Fibroblast of skin of right biceps (primary cell): ENCODE measurements at places on chromosomes 2 and 18.

DNA sequence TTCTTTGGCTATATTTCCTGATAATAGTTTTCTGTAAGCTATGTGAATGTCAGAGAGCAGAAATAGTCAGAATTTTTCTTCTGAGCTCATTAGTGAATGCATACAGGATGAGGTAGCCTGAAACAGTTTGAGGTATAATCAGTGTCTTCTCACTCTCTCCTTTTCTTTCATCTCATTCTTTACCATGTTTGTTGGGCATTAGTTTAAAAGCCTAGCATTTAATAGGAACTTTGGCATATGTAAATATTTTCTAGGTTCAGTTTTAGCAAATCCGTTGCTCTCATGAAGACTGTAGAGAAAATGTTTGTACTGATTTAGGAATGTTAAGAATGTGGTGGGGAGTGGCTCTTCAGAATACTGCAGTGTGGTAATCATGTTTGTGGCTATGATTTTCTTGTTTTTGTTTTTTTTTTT is 119.4 kb downstream of the PARD3B start:
- peak; percentile 68 for DNase-seq

DNA sequence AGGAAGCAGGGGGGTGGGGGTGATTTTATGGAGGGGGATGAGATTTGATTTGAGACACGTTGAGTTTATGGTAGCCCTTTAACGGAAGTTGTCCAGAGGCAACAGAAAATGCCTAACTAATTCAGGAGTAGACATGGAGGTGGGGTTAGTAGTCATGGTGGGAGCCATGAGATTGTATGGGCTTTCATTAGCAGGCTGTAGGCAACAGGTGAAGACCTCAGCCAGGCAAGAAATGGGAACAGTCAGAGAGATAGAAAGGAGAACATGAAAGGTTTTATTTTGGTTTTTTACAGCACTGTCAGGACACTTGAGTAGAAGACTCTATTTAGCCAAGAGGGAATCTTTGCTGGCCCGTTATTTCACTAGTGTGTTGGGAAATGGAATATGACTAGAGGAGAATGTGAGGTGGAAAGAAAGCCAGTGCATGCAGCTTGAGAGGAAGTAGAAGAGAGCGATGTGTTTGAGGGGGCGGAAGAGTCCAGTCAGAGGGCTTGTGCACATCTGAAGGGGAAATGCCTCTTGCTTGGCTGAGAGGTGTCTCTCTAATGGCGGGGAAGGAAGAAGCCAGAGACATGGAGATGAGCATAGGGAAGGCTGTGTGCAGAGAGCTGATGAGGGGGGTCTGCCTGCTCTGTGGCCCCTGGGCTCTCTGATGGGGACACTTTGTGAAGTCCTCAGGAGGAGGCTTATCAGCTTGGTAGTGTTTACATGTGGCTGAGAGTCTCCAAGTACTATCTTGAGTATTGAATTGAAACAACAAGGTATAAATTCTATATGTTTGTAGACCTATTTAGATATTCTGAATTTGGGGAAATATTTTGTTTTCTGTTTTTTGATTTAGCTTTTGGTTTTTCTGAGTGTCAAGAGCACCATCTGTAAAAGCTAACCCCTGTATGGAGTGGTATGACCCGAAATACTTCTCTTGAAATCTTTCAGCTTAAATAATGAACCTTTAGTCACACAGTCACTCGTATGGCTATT is 66.9 kb upstream of the ITM2C start:
- DNase-seq, result no peak

DNA sequence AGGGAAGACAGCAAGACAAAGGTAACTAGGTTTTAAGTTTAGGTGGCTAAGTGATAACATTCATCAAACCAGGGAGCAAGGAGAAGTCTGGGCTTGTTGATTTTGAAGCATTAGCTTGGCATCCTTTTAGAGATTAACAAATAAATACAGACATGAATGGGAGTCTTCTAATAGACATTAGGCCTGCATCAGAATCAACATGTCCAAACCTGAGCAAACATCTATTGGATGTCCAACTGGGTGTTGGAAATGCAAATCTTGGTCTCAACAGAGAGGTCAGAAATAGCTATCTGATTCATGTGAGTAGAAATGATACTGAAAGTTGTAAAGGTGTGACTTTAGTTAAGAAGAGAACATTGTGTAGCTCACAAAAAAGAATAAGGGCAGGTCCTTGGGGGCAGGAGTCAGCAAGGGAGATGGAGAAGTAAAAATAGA is 85.5 kb upstream of the RND3 start:
- no peak for DNase-seq

DNA sequence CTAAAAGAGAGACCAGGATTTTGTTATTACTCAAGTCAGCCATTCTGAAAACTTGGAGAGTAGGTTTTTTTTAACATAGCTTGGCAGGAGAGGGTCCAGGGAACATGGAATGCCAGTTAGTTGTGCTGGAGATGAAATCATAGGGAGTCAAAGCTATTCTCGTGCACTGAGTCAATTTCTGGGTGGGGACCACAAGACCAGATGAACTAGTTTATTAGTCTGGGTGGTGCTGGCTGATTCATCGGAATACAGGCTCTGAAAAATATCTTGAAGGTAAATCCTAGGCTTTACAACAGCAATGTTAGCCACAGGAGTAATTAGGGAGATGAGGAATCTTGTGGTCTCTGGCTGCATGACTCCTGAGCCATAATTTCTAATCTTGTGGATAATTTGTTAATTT is 921.4 kb downstream of the TRIB2 start:
- DNase-seq, result peak; percentile 28

GRCh38 chr2:136487421-136487820 is 277.9 kb upstream of the THSD7B start:
- DNase-seq, result no peak

- DNase-seq, result peak; percentile 44
Measured at GRCh38 chr18:23521271-23521670, 18.0 kb downstream of the RMC1 start.

DNA sequence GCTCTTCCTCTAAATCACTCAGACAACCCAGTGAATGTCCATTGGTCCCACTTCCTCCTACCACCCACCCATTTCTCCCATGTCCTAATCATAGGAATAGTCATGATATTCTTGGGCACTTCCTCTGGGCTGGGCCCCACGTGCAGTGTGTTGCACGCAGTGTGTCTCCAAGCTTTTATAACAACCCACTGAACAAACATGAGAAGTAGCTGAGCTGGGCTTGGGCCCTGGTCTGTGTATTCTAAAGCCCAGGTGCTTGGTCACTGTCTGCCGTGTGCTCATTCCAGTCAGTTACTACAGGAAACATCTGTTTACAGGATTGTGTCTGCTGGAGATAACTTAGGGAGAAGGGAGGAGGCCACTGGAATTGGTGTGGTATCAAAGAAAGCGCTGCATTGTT is 64.2 kb upstream of the THOC1 start:
- no peak for DNase-seq

DNA sequence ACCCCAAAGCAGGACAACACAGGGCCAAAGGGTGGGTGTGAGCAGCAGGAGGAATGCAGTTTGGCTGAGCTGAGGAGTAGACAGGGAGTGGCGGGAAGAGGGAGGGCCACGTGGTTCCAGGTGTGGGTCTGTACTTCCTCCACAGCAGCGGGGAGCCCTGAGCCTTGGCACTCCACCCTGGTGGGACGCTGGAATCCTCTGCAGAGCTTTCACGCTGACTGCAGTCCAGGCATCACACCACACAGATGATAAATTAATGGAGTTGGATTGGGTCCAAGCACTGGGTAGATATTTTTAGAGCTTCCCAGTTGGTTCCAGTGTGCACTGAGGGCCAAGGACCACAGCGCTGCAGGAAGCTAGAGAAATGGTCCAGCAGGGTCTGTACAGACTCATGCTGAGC is 67.0 kb upstream of the TMEM200C start:
- DNase-seq, result no peak

DNA sequence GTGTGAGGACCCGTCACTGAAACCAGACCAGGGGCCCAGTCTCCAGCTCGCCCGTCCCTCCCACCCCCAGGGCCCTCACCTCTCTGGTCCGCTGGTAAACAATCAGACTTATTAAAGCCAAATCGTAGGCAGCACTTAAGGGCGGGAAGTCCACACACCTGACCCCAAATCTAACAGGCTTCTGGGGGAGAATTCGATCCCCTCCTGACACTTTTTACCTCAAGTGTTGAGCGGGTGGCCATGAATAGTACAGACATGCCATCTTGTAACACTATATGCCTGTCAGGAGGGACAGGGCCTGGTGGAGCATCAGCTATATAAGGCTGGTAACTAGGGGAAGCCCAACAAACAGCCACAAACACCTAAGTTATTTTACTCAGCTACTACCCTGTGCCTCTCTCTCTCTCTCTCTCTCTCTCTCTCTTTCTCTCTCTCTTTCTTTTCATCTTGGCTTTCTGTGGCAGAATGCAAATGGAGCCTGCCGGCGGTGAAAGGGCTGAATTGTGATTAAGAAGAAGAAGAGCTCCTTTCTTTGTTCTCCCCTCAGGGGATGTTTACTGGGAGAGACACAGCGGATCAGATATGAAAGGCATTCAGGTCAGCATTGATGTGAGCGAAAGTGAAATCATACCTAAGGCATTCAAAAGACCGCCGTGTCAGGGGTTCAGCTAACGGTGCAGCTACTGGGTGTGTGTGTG is 9.5 kb downstream of the ZEB2 start:
- peak; percentile 83 for DNase-seq

DNA sequence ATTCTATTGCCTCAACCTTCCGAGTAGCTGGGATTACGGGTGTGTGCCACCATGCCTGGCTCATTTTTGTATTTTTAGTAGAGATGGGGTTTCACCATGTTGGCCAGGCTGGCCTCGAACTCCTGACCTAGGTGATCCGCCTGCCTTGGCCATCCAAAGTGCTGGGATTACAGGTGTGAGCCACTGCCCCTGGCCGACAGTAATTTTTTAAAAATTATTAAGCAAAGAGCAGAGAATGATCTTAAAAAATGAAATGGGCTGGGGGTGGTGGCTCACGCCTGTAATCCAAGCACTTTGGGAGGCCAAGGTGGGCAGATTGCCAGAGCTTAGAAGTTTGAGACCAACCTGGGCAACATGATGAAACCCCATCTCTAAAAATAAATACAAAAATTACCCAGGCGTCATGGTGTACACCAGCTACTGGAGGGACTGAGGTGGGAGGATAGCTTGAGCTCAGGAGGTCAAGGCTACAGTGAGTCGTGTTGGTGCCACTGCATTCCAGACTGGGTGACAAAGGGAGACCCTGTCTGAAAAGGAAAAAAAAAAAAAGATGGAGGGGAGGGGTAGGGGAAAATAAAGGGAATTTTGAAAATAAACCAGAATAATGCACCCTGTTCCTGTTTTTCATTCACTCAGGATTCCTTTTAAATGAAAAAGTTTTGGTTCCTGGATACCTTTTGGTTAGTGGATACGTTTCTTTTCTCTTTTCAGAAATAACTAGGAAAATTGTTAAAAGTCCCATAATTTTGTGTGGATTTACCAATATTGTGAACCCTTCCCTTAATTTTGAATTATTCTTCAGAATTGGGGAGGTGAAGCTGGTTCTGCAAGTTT is 33.9 kb downstream of the MAP4K4 start:
- no peak for DNase-seq

GRCh38 chr2:206983161-206983859 is 44.0 kb downstream of the CPO start:
- DNase-seq, result no peak

DNA sequence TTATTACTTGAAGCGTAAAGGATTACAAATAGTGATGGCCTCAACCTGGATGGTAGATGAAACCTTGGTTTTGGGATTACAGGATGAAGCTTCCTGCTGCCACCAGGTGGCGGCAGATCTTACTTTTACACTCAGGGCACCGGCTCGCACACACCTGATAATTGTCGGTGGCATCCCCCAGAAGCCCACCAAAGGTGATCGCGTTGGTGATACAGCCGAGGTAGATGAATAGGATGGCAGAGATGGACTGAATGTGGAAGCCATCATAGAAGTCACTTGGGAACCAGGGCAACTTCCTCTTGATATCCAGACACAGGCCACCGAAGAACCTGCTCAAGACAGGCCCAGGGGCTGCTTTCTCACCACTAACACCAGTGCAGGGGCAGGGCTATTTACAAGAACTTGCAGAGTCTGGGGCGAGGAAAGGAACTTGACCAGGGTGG is 51.8 kb downstream of the MTHFD2 start:
- DNase-seq, result peak; percentile 26

DNA sequence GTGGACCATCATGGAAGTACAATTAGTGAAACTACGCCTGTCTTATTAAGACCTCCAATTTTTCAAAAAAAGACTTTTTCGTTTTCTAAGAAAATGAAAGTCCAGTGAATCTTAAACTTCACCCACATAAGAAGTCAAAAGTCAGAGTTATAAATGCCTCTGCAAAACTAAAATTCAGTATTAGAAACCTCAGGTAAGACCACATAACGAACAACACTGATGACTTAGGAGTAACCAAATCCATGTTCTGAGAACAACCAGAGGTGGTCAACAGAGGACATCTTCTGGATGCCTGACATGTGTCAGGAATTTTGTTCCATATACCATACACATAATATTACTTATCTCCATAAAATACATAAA is 62.4 kb downstream of the RPL31 start:
- no peak for DNase-seq

DNA sequence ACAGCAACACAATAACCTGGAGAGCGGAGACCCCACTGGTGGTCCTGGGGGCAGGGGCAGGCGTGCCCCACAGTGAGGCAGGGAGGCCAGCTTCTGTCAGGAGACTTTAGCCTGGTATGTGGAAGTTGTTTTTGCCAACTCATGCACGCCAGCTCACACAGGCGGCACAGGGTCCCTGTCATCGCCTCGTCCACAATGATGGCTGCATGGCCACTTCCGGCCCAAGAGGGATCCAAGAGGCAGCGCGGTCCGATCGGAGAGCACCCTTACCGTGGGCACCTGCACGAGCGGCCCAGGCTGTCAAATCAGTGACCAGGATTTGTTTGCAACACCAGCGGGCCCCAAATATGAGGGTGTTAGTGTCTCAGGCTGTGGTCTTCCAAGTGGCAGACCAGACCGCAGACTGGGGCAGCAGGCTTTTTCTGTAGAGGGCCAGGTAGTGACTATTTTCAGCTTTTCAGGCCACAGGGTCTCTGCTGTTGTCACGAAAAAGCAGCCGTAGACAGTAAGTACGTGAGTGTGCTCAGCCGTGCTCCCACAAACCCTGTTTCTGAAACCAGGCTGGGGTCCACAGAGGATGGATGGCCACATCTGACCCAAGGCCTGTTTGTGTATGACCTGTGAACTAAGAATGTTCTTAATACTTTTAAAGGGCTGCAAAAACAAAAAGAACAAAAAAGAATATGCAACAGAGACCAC is 21.2 kb downstream of the SNED1 start:
- DNase-seq, result no peak

DNA sequence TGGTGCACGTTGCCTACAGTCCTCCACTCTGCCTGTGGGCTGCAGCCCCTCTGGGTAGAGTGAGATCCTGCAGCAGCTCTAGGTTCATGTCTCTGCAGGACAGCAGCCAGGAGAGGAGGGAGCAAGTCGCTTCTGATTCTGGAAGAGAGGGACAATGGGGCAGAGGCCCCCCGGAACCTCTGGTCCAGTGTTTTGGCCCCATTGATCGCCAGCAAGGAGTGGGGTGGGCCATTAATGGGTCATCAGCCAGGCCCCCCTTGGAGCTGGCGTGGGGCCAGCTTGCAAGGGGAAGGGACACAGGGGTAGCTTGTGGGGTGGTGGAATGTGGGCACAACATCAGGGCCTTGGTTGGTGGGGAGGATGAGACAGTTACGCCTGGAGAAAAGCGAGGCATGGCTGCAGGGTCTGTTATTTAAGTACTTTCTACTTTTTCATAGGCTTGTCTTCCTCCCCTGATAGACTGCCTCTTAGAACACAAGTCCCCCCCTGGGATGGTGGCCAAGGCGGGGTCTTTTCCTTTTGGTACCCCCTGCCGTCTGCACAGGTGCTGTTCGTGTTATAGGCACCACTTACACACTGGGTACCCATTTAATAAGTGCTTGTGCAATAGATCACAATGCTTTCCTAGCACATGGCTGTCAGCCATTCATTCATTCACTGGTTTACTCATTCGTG is 44.6 kb downstream of the INHBB start:
- DNase-seq, result no peak

- DNase-seq, result no peak
Measured at GRCh38 chr2:216508229-216508628, 9.6 kb downstream of the RPL37A start.
